ENCODE measurements at places on chromosomes 12 and 14.

- no peak for DNase-seq
Observed at GRCh38 chr12:47636908-47637780, 68.7 kb downstream of the RPAP3 start.

GRCh38 chr12:27105746-27106536 is 23.6 kb upstream of the C12orf71 start:
- no peak for DNase-seq

GRCh38 chr14:45051180-45051579 is 32.7 kb upstream of the PRPF39 start:
- no peak for DNase-seq

DNA sequence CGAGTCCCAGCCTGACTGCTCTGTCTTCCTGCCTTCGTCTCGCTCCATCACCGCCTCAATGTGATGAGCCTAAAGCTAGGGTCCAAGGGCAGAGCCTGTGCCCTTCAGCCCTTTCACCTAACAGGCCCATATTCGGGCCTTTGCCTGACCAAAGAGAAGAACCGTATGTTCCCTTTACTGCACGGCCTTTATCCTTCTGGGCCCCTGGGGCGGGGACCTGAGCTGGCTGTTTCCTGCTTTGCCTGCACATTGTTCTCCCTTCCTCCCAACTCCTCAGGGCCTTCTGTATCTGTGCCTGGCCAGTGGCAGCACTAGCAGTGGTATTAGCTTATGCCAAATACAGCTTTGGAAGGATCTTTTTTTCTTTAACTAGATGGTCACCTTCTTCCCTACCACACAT is 8.5 kb upstream of the MYL6B start:
- DNase-seq = no peak

GRCh38 chr12:5433081-5433844 is 1.4 kb downstream of the NTF3 start:
- DNase-seq = no peak

- DNase-seq = no peak
Observed at GRCh38 chr12:41202051-41202450, 13.9 kb downstream of the PDZRN4 start.

DNA sequence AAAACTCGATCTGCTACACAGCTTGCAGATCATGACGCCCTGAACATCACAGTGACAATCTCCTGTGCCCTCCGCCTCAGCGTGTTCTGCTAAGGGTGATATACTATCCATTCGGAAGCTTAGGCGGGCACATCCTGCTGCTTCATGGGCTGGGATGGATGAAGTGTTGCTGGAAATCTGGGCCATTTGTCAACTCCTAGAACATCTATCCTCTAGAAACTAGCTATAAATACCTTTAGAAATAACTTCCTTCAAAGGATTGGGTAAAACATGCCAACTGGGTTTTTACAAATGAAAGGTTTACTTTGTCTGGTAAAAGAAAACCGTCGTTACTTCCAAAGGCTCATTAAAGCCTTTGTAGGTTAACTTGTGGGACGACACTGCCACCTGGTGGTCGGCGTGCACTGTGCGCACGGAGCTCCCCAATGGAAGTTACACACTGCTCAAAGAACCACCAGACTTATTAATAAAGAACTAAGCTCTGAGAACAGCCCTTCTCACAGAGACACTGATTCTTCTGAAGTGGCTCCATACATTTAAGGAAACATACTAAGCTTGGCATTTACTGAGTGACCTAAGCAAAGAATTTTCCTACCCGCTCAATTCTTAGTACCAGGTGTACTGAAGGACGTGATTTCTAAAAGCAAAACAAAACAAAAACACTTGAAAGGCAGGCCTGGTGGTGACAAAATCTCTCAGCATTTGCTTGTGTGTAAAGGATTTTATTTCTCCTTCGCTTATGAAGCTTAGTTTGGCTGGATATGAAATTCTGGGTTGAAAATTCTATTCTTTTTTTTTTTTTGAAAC is 21.6 kb upstream of the CACNA2D4 start:
- DNase-seq = peak; percentile 90

GRCh38 chr12:19075711-19076340 is 53.7 kb upstream of the PLEKHA5 start:
- no peak for DNase-seq

DNA sequence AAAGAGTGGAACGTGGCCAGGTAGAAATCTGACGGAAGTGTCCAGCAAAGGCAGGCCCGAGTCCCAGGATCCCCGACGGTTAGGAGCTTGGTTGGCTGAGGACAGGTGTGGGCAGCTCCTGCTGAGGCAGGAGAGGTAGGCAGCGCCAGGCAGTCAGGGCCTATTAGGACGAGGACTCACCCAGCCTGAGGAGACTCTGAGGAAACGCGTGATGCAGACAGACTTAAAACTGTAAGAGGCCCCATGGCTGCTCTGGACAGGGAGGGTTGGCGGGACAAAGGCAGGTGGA is 255.7 kb upstream of the SFSWAP start:
- no peak for DNase-seq

DNA sequence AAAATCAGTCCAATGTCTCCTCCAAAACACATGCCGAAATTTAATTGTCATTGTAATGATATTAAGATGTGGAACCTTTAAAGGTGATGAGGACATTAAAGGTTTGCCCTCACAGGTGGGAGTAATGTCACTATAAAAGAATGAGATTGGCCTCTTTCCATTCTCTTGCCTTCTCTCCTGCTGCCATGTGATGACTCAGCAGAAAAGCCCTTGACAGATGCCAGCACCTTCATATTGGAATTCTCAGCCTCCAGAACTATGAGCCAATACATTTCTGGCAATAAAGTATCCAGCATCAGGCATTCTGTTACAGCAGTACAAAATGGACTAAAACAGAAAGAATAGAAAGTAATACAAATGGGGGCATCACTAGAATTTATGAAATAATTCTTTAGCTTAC is 609.7 kb downstream of the SLC16A7 start:
- no peak for DNase-seq

GRCh38 chr12:15278816-15279658 is 43.3 kb upstream of the PTPRO start:
- DNase-seq = peak; percentile 78

DNA sequence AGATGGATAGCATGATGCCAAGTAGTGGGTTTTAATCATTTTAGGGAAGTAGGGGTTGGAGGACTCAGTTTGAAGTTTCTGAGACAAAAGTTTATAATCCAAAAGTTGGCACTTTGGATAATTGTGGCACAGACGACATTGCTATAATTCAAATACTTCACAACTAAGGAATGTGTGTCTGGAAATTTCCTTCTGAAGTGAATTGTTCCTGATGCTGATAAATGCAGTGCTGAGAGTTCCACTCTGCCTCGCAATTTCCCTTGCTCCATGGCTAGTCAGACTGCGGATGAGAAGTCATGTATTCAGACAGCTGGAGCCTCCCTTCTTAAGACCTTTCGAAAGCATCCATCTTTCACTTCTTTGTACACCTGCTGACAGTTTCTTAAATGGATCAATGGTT is 393.3 kb upstream of the PRICKLE1 start:
- DNase-seq = no peak

- DNase-seq = peak; percentile 25
Observed at GRCh38 chr14:51650716-51651387, 858 bp upstream of the FRMD6 start.

DNA sequence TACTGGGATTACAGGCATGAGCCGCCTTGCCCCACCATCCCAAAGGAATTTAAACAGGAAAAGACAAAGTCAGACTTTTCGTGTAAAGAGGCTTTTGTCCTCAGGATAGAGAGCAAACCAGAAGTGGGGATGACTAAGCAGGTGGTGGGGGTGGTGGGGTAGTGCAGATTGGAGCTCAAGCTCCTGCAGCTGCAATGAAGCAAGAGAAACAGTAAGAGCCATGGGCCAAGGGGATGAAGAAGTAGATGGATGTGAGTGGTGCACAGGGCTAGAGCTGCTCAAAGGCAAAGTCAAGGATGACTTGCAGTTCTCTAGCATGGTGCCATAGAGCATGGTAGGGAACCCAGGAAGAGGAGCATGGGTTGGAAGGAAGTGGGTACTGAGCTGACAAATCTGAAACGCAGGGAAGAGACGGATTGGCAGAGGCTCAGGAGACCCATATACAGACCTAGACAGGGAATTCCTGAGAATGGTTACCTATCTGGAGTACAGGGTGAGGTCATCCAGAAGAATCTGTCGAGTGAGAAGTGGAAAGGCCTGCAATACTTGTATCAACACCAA is 11.4 kb upstream of the RNF34 start:
- DNase-seq = no peak

- no peak for DNase-seq
Observed at GRCh38 chr12:67080637-67081036, 188.5 kb upstream of the CAND1 start.

DNA sequence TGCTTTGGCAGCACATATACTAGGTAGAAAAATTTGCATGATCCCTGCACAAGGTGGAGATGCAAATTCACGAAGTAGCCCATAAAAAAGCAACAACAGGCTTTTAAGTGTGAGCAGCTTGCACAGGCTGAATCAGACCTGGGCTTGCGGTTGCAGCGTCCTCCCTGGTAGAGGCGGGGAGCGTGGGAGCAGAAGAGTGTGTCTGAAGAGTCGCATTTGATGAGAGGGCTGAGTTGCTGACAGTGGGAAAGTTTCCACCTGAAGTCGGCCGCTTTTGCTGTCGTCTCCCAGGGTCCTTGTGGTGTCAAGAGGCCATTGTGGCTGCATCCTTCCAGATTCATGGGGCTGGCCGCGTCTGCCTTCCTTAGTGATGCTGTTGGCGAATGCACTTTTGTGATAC is 6.2 kb downstream of the AACS start:
- no peak for DNase-seq

DNA sequence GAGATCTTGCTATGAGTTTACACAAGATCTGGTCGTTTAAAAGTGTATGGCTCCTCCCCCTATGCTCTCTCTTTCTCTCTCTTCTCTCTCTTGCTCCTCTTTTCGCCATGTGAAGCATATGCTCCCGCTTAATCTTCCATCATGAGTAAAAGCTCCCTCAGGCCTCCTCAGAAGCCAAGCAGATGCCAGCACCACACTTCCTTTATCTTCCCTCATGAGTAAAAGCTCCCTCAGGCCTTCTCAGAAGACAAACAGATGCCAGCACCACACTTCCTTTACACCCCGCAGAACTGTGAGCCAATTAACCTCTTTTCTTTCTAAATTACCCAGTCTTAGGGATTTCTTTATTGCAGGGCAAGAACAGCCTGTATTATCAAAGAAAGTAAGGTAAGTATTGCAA is 152.4 kb downstream of the SEC23A start:
- DNase-seq = no peak

DNA sequence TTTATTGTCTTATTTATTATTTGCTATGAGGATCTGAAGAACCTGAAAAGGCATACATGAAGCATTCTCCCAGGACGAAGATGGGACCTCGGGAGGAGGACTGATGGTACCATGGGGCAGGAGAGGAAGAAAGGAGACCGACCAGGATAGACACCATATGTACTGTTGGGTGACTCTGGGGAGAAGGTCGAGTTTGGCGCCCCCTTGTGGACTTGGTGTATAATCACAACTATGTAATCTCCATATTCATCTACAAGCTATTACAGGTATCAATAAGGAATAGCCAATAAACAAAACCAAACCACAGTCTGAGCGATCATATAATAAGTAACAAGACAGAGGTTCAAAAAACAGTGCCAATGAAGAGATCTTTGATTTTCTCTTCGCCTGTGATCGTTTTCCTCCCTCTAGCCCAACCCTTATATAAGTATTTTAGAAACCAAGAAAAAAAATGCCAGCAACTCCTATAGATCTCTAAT is 139.1 kb downstream of the SPTSSA start:
- DNase-seq = peak; percentile 33

DNA sequence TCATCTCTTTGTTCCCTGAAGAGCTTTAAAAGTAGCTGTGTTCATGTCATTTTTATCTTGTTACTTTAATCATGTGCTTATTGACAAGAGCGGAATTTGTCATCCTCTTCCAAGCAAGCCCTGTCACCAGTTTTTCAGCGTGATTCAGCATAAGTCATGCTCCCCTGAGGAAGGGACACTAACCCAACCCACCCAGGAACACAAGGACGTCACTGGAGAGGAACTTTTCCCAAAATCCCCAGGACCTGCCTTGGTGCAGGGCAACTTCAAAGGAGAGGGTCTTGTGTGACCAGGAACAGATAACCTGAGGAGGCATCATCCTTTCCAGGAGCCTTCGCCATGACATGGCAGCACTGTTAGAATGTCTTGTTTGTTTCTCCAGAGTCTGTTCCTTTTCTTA is 107.1 kb upstream of the DIO3 start:
- DNase-seq = no peak

GRCh38 chr12:39413836-39414771 is 28.8 kb downstream of the KIF21A start:
- DNase-seq = no peak

- DNase-seq = no peak
Observed at GRCh38 chr12:77728018-77728417, 102.7 kb upstream of the NAV3 start.

- DNase-seq = peak; percentile 26
Observed at GRCh38 chr12:110426406-110426805, 22.9 kb upstream of the ANAPC7 start.

DNA sequence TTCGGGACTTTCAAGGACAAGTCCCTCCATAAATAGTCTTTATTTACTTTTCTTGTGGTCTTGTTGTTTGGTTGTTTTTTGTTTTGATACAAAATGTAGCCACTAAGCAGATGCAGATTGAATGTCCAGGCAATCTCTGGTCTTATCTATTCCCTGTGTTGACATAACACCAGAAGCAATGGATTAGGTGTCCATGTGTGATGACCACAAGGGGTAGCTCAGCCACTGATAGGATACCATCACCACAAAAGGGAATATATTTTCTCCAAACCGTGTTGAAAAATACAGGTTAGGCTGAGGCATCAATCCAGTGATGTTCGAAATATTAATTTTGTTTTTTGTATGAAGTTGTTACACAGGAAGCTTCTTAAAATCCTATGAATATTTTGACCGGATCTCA is 196.3 kb downstream of the EPS8 start:
- DNase-seq = no peak

- DNase-seq = no peak
Observed at GRCh38 chr12:49936925-49937324, 13.6 kb upstream of the AQP2 start.

DNA sequence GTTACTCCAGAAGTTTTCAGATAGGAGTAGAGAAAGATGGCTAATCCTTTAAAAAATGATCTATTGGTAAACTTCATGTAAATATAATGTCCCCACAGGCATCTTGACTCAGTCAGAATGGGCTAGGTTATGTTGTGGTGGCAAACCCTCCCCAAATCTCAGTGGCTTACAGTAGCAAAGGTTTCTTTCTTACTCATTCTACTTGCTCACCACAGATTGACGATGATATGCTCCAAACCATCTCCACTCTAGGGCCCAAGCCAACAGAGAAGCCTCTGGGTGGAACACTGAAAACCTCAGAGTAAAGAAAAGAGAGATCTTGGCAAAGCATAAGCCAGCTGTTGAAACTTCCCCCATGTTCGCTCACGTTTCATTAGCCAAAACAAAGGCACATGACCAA is 146.4 kb downstream of the EMP1 start:
- DNase-seq = no peak
